Endodermal cell (in vitro differentiated cells): ENCODE measurements at places on chromosomes 3 and 15.
A peak's percentile ranks its signal among the peaks of the same experiment; 100 is the strongest.

- peaks cover 6% of the 10 kb centered on the region for H3K4me1 ChIP-seq
- no peak for DNase-seq
- H3K4me3 ChIP-seq, result peak overlapping the region; percentile 64
- H3K27ac ChIP-seq, result no peak overlapping the region
Observed at GRCh38 chr3:187205683-187206082, 8.4 kb downstream of the RTP1 start.

- no peaks in the 10 kb centered on the region for H3K4me1 ChIP-seq
- no peaks in the 10 kb centered on the region for H3K36me3 ChIP-seq
- no peak overlapping the region for H3K4me3 ChIP-seq
- H3K27ac ChIP-seq, result no peak overlapping the region
Observed at GRCh38 chr3:288417-288816, 91.9 kb downstream of the CHL1 start.

- H3K4me1 ChIP-seq, result no peaks in the 10 kb centered on the region
- H3K27ac ChIP-seq, result no peak overlapping the region
- DNase-seq, result no peak
- H3K27me3 ChIP-seq, result no peaks in the 10 kb centered on the region
- H3K36me3 ChIP-seq, result no peaks in the 10 kb centered on the region
Observed at GRCh38 chr3:156614642-156615511, 59.5 kb upstream of the TIPARP start.

DNA sequence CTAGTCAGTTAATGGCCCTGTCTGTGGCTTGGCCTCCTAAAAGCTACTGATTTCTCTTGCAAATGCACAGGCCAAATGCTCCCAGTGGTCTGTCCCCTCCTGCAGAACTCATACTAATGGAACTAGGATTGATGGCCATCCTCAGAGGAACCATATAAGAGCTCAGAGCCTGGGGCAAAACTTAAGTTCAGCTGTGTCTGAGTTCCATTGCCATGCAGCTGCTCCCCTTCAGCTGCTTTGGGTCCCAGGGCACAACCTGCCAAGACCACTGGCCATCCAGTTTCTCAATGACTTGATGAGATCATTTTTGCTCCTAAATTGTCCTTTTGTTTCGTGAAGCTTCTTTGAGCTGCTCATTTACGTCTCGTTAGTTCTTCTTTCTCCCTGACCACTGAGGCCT, 529.5 kb upstream of the TBL1XR1 start:
- no peaks in the 10 kb centered on the region for H3K36me3 ChIP-seq
- H3K27me3 ChIP-seq, result no peaks in the 10 kb centered on the region
- no peak overlapping the region for H3K27ac ChIP-seq
- H3K4me3 ChIP-seq, result no peak overlapping the region
- DNase-seq, result no peak

DNA sequence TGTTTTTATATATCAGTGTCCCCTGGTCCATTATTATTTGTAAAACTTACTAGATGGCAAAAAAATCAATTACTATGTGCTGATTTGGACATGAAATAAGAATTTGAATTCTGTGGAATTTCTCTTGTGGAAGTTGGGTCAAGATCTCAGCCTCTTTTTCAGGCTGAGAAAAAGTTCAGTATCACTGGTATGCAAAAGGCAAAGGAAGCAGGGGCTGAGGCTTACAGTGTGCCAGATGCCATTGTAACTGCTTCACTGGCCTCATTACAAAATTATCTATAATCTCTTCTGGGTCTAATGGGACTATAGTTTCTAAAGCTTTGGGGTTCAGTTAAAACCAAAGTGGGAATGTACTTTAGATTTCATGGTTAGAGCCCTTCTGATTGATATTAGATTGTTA, 125.9 kb upstream of the SLC7A14 start:
- DNase-seq, result no peak
- no peaks in the 10 kb centered on the region for H3K27me3 ChIP-seq
- H3K27ac ChIP-seq, result no peak overlapping the region
- H3K36me3 ChIP-seq, result no peaks in the 10 kb centered on the region
- H3K4me1 ChIP-seq, result no peaks in the 10 kb centered on the region

DNA sequence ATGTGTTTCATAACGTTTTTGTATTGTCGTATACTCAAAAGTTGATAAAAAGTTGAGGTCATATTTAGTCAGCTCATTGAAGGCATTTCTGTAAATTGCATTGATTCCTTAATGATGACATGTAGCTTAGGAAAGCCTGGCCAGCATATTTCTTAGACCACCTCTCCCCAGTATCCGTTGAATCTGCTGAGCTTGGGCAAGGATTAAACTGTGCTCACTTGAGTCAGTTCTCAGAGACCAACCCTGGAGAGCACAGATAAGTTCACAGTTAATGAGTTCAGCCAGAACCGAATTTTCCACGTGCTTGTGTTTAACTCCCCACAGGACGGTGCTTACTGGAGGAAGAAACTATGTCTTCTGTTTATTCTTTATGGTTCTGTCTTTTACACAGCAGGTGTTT, 132.7 kb downstream of the SLC25A26 start:
- DNase-seq, result no peak
- peaks cover 4% of the 10 kb centered on the region for H3K4me1 ChIP-seq
- no peaks in the 10 kb centered on the region for H3K36me3 ChIP-seq

DNA sequence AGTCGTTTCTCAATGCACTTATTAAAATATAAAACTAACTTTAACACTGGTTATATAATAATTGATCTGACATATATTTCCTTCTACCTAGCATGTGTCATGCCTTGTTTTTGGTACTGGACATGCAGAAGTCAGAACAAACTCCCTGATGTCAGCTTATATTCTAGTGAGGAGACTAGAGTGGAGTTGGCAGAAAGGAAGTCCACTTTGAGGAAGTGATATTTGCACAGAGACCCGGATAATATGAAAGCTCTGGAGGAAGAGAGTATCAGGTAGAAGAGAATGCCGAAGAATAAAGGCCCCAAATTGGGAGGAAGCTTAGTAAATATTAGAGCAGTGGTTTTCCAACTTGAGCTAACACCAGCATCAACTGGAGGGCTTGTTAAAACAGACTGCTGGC, 24.6 kb upstream of the ZNF280D start:
- peaks cover 4% of the 10 kb centered on the region for H3K4me1 ChIP-seq
- no peaks in the 10 kb centered on the region for H3K36me3 ChIP-seq
- no peak for DNase-seq
- H3K27ac ChIP-seq, result no peak overlapping the region

DNA sequence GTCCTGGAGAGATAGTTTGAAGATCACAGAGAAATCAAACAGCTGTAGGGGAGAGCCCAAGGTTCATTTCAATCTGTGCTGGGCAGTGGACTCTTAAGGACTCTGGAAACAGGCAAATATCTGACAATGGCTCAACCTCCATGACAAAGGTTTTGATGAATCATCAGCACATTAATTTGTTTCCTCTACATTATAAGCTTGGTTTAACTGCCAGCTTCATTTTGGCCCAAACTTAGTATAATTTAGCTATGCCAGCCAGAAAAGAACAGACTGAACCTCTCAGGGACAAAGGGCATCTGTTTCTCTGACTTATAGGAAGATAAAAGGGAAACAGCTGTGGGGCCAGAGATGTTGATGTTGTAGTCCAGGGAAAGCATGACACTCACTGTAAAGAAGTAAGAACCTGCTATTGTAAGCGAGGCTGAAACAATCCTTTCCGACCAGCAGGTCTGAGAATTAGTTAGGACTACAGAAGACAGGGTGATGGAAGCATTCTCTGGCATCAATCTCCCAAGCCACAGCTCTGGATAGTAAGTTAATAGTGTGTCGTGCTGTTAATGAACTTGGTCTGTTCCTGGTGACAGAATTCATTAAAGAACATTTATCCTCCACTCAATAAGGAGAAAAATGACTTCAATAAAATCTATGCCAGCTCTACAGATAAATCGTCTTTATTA, 110.1 kb downstream of the KCNMB2 start:
- H3K36me3 ChIP-seq, result no peaks in the 10 kb centered on the region
- H3K27me3 ChIP-seq, result no peaks in the 10 kb centered on the region
- H3K4me3 ChIP-seq, result no peak overlapping the region
- no peak for DNase-seq

DNA sequence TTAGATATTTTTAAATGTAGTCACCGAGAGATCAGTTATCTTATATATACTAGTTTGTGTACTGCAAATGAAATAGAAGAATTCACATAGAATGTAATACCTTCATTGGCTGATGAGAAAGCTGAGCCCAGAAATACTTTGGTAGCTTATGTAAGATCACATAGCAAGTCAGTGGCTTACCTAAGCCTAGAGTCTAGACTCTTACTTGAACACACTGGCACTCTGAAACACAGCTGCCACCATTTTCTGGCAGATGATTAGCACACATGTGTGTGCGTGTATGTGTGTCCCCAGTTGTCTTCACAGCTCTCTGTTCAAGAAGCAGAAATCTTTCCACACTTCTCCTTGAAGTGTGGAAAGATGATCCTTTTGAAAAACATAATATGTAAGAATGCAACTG, 124.3 kb downstream of the NEO1 start:
- H3K4me1 ChIP-seq, result peaks cover 2% of the 10 kb centered on the region
- no peak overlapping the region for H3K4me3 ChIP-seq
- no peaks in the 10 kb centered on the region for H3K27me3 ChIP-seq
- DNase-seq, result no peak
- H3K36me3 ChIP-seq, result peaks cover 48% of the 10 kb centered on the region

DNA sequence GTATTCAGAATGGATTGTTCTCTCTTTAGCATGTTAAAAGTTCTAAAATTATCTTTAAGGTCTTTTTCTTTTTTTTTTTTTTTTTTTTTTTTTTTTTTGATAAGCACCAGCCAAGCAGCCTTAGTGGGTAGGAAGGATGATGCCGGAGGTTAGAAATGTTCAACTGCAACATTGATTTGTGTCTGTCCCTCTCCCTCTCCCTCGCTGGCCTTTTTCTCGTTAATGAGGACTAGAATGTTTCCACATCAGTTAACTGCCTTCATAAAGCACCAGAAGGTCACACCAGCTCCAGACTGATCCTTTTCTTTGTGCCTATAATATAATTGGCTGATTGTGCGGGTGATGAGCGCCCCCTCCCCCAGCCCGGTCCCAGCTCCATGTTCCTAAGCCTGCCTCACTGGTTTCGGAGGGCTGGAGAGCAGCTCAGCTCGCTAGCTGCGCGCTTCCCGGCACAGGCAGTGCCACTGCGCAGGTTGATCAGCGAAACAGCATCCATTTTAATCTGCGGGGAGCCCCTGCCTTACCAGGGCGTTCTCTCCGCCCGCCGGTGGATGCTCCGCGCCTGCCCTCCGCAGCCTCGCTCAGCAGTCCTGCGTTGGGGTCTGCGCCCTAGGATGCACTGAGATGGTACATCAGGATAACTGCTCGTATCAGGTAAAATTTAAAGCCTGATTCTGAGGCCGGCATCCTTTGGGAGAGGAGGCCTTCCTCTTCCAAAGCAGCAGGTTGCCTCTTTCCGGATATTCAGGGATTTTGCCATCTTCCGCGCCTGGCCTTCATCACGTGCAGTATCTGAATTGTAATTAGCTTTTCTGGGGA, 148.9 kb upstream of the IL12A start:
- H3K27me3 ChIP-seq, result no peaks in the 10 kb centered on the region
- peak within 1 kb of the TSS; percentile 49 for H3K4me3 ChIP-seq
- peak; percentile 89 for DNase-seq
- no peaks in the 10 kb centered on the region for H3K36me3 ChIP-seq

- H3K27me3 ChIP-seq, result no peaks in the 10 kb centered on the region
- no peak overlapping the region for H3K27ac ChIP-seq
Observed at GRCh38 chr15:33535135-33535534, 224.4 kb downstream of the RYR3 start.

- H3K27me3 ChIP-seq, result peaks cover 73% of the 10 kb centered on the region
- no peak overlapping the region for H3K4me3 ChIP-seq
- H3K4me1 ChIP-seq, result no peaks in the 10 kb centered on the region
- no peak for DNase-seq
- H3K27ac ChIP-seq, result no peak overlapping the region
- H3K36me3 ChIP-seq, result no peaks in the 10 kb centered on the region
Observed at GRCh38 chr3:11152301-11152700, 2.0 kb upstream of the HRH1 start.

DNA sequence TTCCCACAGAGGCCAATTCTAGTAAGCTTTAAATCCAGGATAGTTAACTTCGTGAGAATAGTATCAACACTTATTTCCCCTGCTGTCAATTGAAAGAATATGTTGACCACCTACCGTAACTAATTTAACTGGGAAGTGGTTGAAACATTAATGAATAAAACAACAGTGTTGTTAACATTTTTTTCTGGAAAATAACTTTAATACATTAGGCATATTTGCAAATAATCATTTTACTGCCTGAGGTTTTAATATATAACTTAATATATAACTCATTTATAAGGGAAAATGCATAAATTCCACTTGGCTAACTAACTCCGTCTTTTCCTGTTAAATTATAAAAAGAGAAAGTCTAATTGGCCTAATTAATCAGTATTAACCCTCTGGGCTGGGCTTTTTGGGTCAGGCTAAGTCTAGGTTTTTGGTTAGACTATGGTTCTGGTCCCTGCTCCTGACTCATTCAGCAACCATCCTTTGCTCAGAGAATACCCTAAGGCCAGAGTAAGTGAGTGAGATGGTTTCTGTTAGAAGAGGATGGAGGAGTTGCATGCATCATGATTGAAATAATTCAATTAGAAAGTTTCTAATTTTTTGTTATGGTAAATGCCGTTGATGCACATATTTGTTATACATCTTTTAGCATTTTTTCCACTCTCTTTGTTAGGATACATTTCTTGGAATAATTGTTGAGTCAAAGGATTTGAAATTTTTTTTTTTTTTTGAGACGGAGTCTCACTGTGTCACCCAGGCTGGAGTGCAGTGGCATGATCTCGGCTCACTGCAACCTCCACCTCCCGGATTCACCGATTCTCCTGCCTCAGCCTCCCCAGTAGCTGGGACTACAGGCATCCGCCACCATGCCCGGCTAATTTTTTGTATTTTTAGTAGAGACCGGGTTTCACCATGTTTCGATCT, 10.8 kb upstream of the SKIL start:
- no peaks in the 10 kb centered on the region for H3K36me3 ChIP-seq
- H3K4me1 ChIP-seq, result no peaks in the 10 kb centered on the region
- H3K27me3 ChIP-seq, result no peaks in the 10 kb centered on the region
- H3K4me3 ChIP-seq, result no peak overlapping the region
- H3K27ac ChIP-seq, result no peak overlapping the region

- H3K27ac ChIP-seq, result no peak overlapping the region
- peaks cover 3% of the 10 kb centered on the region for H3K4me1 ChIP-seq
- peaks cover 20% of the 10 kb centered on the region for H3K27me3 ChIP-seq
- no peaks in the 10 kb centered on the region for H3K36me3 ChIP-seq
- DNase-seq, result peak; percentile 75
Observed at GRCh38 chr3:193996221-193996620, 139.7 kb upstream of the HES1 start.

DNA sequence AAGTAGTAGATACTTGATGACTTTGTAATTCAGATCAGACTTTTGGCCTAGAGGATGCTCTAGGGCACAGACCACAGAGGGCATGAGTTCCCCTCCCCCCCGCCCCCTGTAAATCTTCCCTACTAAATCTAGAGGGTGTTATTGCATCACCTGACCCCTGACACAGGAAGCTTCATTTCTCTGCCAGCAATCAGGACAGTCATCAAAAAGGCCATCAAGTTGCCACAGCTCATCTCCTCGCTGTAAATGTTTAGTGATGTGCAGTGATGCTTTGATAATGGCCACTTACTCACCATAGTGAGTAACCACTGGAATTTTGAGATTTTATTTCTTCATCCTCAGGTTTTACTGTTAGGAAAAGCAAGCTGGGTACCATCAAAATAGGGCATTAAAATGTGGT, 289.2 kb upstream of the CHRM5 start:
- H3K4me3 ChIP-seq, result no peak overlapping the region
- peaks cover 4% of the 10 kb centered on the region for H3K4me1 ChIP-seq
- no peaks in the 10 kb centered on the region for H3K36me3 ChIP-seq
- no peak for DNase-seq
